Stimulated activated CD8-positive, alpha-beta memory T cell treated with anti-CD3 and anti-CD28 coated beads, Interleukin-15, amount 100 ng/mL, for 48 hours (primary cell): ENCODE measurements at places on chromosomes 11 and 22.
A peak's percentile ranks its signal among the peaks of the same experiment; 100 is the strongest.

DNA sequence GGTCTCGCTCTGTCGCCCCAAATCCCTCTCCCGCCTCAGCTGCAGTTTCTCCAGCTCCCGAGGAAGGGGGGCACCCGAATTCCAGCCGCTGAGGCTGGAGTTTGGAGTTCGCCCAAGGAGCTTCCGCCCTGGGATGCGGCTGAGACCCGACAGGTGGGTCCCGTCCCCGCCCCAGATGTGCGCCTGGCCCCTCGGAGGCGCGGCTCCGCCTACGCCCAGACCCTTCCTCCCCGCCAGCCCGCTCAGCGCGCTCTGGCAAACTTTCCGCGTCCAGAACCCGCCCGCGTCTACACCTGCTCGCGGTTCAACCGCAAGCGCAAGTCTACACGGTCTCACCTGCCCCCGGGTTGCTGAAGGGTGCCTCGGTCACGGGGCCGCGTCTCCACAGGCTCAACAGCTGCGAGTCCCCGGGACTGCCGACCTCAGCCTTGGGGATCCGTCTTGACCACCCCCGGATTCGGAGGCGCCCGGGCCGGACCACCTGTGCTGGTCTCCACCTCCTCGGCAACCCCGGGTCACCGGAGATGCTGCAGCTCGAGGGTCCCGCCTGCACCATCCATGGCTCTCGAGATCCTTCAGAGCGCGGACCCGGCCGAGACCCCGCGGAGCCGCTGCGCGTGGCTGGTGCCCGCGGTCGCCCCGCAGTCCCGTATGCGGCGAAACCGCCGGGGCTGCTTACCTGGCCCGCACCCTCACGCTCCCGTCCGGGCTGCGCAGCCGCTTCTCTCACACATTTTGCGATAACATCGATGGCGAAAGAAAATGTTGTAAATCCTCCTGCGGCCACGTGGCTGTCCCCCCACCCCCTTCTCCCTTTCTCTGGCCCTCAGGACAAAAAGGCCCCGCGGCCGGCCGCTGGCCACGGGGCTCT, 63.6 kb downstream of the NFAM1 start:
- DNase-seq = no peak

DNA sequence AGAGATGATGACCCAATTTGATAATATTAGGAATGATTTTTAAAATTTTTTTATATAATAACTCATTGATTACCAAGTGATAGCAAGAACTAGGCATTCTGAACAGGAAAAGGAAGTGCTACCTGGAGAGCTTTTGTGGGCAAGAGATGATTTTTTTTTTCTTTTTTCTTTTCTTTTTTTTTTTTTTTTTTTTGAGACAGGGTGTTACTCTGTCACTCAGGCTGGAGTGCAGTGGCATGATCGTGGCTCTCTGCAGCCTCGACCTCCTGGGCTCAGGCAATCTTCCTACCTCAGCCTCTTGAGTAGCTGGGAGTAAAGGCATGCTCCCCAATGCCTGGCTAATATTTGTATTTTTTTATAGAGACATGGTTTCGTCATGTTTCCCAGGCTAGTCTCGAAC, 40.4 kb downstream of the TNRC6B start:
- DNase-seq = no peak

DNA sequence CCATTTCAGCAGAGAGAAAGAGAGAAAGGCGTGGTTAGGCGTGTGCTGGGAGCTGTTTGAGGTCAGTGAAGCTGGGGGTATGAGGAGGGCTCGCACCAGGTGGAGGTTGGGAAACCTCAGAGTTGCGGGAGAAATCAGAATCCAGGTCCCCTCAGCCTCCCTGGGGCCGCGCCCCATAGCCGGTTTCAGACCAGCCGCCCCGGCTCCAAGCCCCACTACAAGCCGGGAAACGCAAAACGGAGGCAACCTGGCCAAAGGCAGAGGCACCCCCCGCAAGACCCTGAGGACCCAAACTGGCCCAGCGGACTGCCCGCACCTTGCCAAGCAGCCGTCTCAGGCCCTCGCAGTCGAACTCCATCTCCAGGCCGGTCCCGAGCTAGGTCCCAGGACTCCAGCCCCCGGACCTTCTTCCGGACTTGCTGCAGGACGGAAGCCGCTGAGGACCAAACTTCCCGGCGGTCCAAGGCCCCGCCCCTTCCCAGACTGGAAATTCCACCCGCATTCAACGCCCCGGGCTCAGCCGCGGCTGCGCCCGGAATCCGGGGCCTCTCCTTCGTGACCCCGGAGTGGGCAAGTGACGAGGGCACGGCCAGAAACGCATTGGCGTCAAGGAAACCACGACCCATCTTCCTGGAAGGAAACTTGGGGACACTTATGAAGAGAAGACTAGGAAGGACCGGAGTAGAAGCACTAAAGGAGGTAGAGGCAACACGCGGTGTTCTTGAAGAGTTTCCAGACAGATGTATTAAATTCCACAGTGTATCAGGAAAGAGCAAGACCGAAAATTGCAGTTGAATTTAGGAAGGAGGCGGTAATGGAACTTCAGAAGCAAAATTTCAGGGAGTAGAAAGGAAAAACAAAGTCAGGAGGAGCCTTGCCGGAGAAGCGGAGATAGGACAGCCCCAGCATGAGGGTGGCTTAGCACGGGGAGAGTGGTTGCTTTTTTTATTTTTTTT, at the start of gene UEVLD:
Gene UEVLD, minus strand, starts transcription at position 438 of the 956 bp plus-strand sequence. Its CDS starts 80 bp downstream, at position 358.
- peak; percentile 69 for DNase-seq

GRCh38 chr22:21939461-21939913, 13.2 kb downstream of the PPM1F start:
- DNase-seq = no peak
